ENCODE measurements at places on chromosomes 3 and 15. TPM values are rescaled to one million over a fixed set of nuclear protein-coding genes. Genes with fewer than 3 reads are reported as not detected.

DNA sequence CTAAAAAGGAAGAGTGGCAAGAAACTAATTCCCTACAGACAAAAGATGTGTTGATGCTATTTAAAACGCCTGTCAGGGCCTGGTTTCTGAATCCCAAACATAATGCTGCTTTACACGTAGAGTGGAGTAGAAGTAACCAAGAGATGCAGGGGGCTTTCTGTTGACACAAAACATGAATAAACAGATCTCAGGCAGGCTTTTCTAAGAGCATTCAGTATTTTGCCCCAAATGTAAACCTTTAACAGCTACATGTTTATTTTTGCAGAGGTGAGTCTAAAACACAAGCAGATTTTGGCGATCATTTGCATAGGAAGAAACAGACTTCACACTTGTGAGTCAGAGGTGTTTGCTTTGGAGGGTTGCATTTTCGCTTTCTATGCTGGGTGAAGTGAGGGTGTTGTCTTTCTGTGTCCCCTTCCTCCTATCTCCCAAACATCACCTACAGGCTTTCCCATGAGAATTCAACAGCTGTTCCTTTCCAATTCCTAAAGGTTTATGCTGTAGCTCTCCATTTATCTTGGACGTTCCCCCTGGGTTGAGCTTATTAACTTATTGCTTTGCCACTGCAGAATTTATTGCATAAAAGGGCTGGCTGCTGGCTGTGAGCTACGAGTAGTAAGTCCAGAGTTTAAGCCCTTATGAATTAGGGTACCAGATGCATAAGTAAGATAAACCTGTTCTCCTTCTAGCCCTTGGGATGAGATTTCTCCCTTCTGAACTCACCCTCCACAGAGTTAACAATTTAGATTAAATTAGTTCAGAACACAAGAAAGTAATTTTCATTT, 156.7 kb downstream of the DIPK2A start:
- no peak for DNase-seq

Gene WDR93
- total RNA-seq = not detected

DNA sequence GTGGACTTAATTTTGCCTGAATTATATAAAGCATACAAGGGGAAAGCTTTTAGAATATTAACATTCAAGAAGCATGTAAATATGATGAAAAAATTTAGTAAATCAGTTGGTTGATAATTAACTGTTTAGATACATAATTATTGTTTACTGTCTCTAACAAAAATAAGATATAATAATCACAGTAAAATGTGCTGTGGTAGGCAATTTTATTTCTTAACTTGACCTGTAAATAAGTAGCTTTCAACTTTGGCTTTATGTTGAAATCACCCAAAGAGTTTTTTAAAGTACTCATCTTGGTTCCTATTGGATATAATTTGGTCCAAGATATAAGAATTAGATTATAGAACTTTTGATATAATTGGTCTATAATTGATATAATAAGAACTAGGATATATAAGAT, 1374.5 kb downstream of the NSUN3 start:
- no peak for DNase-seq

Gene APPL1
- total RNA-seq = 15.6 TPM

DNA sequence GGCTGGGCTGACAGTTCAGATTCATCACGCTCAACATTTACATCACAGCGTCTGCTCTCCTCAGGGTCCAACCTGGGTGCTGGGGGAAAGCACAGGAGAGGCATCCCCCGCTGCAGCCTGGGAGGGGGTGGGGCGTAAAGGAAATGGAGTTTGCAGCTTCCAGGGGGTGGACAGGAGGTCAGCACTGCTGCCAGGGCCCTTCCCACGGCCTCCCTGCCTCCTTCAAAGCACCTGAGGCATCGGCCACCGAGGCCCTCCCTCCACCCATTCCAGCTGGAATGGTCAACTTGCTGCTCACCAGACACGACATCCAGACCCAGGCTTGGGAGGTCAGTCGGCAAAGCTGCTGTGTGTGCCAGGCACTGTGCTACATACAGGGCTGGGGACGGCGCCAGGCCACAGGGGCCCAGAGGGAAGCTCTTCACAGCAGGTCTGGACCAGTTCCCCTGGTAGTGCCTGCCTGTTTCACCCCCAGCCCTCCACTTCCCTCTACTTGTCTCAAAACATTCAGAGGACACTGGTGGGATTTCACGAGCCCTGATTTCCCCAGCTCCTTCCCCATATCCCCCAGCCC, 120.7 kb downstream of the ANP32A start:
- DNase-seq = no peak

GRCh38 chr3:126003447-126004190, 34.6 kb downstream of the ROPN1B start:
- no peak for DNase-seq

- DNase-seq = no peak
Measured at GRCh38 chr3:59563966-59564365, 514.1 kb upstream of the CFAP20DC start.

- DNase-seq = no peak
Measured at GRCh38 chr3:8856071-8856470, 86.7 kb upstream of the OXTR start.

- no peak for DNase-seq
Measured at GRCh38 chr15:78076231-78077052, 1.1 kb downstream of the TBC1D2B start.

DNA sequence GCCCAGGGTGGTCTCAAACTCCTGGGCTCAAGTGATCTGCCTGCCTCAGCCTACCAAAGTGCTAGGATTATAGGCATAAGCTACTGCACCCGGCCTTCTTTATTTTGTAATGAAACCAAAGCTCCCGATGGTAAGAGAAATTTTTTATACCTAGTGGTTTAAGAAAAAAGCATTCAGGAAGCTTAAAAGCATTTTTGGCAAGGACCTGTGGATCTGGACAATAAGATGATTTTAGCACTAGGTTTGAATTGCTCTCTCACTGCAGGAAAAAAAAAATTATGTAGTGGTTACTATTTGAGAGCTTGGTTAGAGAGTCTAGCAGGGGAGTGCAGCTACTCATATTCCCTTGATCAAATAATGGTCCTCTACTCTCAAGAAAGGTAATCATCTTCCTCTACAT, 64.9 kb upstream of the PIK3R4 start:
- no peak for DNase-seq

DNA sequence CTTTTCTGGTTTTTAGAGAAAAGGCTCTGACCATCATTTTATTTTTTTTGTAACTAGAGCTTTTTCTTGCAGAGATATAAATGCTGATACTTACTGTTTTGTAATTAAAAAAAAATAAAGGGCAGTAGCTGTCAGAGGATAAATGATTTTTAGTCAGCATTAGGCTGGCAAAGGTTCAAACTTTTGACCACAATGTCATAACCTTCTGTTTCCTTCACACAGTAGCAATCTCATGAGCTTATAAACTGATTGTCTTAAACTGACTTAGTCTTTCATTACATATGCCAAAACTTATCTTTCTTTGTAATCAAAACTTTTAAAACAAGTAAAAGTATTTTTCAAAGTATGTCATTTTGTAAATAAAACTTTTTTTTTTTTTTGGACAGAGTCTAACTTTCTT, 841.9 kb downstream of the OTOL1 start:
- DNase-seq = no peak

GRCh38 chr15:39491886-39492490, 88.9 kb upstream of the THBS1 start:
- no peak for DNase-seq

Gene GPR176
- 171 TPM for total RNA-seq

GRCh38 chr3:30764891-30765290, 129.6 kb downstream of the GADL1 start:
- no peak for DNase-seq

DNA sequence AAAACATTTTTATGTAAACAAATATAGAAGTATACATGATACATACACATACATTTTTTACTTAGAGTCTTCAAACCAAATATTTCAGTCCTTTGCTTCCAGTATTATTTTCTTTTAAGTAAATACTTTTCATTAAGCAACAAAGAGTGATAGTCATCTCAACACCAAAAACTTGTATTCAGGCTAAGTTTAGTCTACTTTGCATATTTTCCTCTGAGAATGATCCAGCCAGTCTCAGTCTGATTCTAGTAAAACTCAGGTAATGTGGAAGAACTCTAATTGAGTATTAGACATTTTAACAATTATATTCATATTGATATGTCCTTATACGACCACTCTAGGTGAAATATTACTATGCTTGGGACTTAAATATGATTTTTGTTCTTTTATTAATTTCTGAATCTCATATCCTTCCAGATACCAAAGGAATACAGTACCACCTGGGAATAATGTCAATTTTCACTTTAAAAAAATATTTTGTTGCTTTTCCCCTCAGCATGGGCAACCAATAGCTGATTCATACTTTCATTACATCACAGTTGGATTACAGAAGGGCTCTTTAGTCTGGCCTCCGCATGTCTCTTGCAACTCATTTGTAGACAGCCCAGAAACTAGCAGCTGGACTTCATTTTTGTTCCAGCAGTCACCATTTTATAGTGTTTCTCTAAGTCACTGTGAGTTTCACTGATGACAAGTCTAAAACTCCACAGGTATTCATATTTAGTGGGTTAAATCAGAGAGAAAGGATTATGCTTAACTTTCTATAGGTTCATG, 390.4 kb downstream of the ZBTB20 start:
- peak; percentile 48 for DNase-seq

Gene CCK
- total RNA-seq = not detected

DNA sequence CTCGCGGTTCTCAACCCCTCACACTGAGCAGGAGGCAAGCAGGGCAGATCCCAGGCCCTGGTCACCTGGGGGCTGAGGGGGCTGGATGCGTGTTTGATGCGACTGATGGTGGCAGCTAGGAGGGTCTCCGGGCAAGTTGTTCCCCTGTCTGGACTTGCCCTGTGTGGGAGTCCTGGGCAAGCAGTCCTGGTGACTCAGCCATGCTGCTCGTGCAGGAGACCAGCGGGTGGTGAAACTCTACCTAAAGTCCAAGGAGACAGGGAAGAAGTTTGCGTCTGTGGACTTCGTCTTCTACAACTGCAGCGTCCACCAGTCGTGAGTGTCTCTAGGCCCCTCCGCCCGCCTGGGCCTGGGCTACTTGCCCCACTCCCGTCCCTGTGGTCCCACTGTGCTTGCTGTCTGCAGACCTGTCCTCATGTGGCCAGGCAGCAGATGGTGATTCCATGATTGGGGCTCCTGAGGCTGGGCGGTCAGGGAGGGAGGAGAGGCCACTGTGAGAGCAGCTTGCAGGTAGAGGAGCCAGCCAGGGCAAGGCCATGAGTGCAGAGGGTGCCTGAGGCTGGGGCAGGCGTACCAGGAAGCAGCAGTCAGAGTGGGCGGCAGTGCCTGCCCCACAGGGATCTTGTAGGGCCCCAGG, 23.1 kb downstream of the PLXNA1 start:
- no peak for DNase-seq

Gene WDR76
- total RNA-seq = 19.7 TPM

Gene LNP1
- total RNA-seq = 1.4 TPM

DNA sequence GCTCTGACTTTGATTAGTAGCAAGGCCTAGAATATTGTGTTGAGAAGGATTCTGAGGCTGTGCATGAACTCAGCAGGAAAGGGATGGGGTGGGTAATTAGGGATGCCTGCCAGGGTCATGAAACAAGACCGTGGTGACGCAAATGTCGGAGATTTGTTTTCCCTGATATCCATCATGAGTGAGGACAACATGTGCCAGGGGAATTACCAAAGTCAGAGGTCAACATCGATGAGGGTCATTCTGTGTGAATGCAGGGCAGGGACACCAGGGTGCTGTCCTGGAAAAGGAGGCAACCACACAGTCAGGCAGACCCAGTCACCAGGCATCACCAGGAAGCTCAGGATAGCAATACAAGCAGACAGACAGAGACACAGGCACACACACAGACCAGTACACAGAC, 52.2 kb downstream of the SLCO2A1 start:
- no peak for DNase-seq

DNA sequence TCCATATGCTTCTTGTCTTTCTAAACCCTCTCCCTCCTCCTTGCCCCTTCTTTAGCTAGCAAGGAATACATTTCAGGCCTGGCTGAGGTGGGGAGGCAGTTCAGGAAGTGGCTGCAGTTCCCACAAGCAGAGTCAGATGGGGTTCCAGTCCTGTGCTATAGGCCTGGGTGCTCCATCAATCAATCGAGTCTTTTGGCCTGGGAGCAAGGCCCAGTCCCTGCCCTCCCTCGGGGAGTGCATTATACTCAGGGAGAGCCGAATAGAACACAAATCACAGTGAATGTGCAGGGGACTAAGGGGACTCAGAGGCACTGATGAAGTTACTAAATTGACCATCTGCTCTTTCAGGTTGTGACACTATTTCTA, 58.0 kb upstream of the HERC1 start:
- no peak for DNase-seq

GRCh38 chr3:110886222-110886893, 185.3 kb upstream of the NECTIN3 start:
- no peak for DNase-seq

DNA sequence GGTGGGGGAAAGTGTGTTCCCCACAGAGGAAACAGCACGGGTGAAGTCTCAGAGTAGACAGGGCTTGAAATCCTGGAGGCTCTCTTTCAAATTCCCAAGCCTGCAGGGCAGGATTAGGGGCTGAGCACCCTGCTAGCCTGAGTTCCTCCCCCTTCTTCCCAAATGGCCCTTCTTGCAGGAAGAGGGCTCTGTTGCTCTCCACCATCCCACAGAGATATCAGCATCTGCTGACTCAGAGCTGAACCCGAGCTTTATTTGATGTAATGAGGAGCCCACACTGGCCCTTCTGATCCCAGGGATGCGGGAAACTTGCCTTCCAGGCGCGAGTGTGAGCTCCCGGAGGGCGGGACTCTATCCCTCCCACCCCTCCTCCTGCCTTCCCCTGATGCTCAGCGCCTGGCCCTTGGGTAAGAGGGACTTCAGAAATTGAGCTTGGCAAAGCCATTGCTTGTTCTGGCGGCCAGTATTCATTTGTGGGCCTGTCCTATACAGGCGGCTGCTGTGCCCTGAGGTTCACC, 1.4 kb upstream of the STRA6 start:
- peak; percentile 56 for DNase-seq

DNA sequence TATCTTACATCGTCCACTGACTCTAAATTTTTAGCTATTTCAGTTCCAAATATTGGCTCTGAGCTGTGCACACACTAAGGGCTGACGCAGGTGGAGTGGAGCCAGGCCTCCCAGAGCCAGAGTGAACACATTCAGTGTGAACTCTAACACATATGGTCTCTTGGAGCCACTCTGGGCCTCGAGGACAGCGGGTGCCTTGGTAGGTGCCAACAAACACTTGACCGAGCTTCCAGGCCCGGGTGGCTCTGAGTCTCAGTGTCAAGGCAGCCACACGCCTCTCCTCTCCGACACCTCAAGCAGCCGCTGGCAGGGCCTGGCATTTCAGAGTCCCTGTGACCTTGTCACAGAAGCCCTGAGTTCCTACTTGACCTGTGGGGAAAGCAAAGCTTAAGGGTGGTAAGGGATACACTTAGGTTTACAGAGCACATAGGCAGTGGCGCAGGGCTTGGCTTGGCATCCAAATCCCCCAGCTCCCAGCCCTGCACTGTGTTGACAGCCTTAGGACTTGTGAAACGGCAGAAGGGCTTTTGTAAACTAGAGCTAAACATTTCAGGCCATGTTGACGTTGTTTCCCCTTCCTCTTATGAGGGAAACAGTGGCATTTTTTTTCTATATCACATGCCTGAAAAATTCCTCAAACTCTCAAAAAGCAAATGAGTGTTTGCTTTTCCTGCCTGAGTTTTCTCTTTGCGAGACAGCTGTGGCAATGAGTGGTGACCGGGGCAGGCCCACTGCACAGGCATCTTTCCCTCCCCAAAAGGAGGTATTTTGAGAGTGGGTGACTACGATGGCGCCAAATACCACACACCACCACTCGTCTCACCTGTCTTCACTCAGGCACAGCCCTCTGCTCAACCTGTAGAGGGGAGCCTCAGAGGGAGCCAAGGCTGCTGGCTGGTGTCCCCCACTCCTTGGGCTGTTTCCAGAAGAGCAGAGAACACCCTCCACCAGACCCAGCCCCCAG, 60.8 kb downstream of the DAPK2 start:
- DNase-seq = no peak

- peak; percentile 9 for DNase-seq
Measured at GRCh38 chr15:90266485-90266884, 1.0 kb downstream of the NGRN start.
